H9 (cell line): ENCODE measurements at places on chromosomes 3 and 15.
A peak's percentile ranks its signal among the peaks of the same experiment; 100 is the strongest.

GRCh38 chr3:123790254-123791072, 93.7 kb downstream of the MYLK start:
- DNase-seq = no peak

DNA sequence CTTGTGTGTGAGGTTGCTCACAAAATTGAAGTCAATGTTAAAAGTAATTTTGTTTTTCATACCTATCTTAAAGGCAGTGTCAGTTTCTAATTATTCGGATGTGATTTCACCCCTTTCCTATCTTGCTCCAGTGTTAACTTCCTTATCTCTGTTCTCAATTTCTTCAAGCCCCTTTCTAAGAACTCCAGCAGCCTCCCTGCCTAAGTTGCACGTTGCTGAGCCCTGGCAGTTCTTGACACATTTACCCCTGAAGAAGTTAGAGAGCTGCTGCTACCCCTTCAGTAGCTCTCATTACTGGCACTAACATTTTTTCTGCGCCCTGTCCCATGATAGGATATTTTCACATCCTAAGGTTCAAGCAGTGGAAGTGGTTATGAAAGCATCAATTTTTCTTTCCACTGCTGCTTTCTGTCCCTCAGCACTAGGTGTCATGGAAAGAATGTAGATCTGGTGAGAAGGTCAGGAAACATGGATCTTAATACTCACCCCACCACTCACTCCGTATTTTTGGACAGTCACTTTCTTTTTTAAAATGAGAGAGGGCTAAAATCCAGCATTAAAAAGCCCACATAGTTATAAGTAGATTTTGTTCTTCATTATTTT, 62.9 kb downstream of the OPA1 start:
- no peak for DNase-seq

- DNase-seq = no peak
Observed at GRCh38 chr3:148598619-148599018, 99.1 kb upstream of the AGTR1 start.

DNA sequence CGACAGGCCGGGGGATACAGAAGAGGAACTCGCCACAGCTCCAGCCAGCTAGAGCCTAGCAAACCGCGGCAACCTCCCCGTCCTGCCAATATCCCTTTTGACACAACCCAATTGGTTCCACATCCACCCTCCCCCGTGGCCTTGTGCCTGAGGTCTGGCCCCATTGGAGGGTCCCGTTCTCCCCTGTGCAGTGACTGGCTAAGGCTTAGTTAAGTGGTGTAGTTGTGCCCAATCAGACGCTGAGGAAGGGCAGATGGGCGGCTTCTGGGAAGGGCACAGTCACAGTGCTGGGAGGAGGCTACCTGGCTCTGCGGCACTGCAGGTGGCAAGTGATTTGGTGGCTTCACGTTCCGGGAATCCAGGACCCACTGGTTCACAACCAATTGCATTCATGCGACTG, 78.6 kb downstream of the SNRK start:
- no peak for DNase-seq

- peak; percentile 82 for DNase-seq
Observed at GRCh38 chr3:128095222-128095703, 28.3 kb downstream of the RUVBL1 start.

DNA sequence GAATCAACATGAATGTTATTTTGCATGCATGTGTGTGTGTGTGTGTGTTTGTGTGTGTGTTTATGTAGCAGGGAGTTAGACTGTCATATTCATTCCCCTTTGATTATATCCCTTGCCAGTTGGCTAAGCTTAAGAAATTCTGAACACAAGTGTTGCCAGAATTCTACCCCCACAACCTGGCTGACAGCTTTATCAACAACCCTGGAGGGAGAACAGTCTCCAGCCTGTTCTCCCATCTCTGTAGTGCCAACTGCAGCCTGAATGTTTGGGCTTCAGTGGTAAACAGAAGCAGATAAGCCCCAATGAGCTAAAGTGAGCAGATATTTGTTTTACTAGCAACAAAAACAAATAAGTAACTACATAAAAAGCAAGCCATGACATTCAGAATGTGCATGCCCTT, 162.6 kb upstream of the ABI3BP start:
- DNase-seq = no peak

DNA sequence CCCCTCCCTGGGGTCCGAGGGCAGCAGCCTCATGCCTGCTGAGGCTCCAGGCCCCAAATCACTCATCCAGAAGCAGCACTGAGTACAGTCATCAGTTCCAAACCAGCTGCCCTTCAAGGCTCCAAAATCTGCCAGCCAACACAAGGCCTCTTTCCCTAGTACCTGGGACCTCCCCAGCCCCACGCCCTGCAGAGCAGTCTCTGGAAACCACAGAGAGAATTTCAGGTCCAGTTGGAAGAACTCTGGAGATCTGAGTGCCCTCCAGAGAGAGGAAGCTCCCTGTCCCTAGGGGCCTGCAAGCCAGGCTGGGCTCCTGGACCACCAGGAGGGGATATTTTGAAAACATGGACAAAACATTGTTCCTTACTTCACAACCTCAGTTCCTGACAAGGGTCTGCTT, 26.2 kb downstream of the TKT start:
- no peak for DNase-seq

DNA sequence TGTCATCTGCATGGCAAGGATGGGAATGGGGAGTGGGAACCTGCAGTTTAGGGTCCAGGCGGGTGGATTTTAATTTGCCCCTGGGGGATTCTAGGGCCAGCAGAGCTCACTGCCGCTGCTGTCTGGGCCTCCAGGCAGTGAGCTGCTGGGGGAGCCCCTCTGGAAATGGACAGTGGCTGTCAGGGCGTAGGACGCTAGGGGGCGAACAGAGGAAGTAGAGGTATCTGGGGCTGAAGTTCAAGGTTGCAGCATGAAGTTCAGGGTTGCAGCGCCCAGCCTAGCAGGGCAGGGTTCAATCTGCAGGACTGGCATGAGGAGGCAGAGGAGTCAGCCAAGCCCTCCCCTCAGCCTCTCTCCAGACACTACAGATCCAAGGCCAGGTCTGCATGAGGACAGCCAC, 49.5 kb downstream of the APBA2 start:
- peak; percentile 74 for DNase-seq

DNA sequence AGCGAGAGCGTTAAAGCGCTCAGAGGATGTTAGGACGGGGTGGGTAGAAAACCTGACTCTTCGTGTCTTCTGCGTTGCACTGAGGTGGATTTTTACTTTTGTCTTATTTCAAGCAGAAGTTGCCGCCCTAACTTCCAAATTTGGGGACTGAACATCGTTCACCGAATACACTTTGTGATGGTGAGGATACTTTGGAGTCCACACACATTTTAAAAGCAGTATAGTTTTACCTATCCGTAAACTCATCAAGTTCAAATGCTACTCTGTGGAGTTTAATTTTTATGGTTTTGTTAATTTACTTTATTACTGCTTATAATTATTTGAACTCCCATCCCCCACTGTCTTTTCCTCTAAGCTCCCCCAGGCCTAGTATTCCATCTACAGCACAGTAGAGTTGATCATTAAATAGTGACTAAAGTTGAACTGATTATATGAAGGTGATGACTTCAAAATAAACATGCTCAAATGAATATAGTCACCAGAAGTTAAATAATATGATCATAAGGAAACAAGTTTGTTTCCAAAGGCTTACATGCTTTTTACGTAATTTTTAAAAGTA, 617 bp upstream of the EOGT start:
- no peak for DNase-seq

GRCh38 chr3:119401503-119402440, 61.6 kb downstream of the TMEM39A start:
- DNase-seq = peak; percentile 39

GRCh38 chr3:115552007-115552406, 71.3 kb upstream of the GAP43 start:
- no peak for DNase-seq

DNA sequence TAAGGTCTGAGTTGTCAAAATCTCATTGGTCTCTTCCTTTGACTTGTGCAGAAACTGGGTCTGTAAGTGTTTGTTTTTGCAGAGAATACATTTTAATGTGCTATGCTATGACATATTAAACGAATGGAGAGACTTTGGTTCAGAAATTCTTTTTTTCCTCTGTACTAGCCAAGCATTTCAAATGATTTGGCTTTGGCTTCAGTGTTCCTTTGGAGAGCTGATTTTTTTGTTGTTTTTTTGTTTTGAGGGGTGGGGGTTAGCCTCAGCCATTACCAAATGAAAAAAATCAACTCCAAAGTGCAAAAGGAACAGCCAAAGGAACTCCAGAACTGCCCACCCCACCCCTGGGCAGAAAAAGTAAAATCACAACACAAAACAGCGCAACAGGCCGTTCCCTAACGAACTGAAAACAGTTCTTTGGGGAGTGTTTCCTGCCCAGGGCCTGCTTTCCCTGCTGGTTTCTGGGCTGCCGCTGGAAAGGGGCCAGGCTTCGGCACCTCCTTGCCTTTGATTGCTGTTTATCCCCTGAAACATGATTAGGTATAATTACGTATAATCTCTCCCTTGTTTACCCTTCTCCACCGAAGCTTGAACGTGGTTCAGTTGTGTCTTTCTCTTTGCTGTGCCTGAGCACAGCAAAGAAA, 57.6 kb upstream of the NEO1 start:
- no peak for DNase-seq

GRCh38 chr15:43246261-43246774, 20.4 kb downstream of the TGM5 start:
- DNase-seq = no peak

GRCh38 chr15:99361545-99362185, 110.4 kb downstream of the LRRC28 start:
- DNase-seq = no peak

DNA sequence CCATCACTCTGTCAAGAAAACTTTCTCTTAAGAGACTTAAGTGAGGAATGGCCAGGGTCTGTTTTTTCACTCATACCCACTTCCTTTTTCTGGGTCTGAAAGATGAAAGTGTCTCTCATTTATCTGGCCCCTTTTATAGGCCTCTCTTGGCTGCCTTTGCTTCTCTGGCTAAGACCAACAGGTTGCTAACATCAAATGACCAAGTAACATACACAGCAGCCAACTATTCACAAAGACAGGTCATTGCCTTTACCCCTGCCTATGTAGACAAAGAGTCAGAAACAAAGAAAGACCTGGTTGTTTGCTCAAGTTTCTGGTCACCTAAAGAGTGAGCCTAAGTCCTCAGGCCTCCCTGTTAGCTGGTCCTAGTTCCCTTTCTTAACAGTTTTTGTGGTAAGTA, 24.0 kb upstream of the CSTA start:
- no peak for DNase-seq

DNA sequence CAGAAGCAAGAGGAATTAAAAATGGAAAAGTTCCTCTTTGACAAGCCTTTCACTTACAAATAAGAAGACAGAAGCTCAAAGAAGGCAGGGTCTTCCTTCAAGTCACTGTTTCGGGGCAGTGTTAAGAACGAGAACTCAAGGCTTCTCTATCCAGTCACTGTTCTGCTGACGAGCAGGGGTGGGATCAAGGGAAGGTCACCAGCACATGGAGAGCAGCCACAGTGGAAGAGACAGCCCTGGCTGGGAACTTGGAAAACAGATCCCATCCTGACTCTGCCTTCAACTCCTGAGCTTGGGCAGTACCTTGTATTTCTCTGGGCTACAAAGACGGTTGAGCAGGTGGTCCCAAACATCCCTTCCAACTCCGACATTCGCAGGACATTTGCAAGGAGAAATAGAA, 111.5 kb upstream of the LPP start:
- DNase-seq = no peak

DNA sequence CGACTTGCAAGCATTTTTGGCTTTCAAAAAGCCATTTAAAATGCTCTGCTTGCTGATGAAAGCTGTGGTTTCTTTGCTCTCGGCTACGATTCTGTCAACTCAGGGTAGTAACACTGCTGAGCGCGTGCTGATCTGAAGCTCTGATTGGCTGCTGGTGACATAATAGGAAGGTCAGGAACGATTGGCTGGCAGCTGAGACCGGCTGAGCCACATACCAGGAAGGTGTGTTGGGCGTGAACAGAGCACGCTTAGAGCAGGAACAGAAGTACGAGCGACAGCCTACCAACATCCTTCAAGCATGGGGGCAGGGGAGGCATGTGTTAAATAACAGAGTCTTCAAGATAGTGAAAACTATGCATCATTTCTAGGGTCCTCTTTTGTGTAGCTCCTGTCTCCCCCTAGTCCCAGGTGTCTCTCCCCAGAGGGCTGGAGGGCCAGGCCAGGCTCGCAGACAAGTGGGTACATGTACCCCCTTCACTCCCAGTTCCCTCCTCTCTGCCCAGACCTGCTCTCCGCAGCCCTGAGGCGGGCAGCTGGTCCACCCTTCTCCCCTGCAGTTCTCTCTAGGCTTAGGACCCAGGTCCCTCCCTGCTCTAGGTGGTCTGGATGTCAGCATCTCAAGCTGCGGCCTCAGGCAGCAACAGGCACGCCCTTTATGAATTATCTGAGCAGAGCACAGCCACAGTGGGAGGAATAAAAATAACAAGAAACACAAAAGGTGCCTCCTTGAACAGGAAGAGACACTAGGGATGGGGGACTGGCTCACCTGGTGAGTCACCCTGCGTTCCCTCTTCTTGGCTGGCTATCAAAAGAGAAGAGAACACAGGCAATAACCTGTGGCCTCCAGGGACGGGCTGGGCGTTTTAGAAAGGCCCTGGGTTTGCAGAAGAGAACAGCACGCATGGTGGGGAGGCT, 76.0 kb downstream of the TAMM41 start:
- DNase-seq = peak; percentile 95

DNA sequence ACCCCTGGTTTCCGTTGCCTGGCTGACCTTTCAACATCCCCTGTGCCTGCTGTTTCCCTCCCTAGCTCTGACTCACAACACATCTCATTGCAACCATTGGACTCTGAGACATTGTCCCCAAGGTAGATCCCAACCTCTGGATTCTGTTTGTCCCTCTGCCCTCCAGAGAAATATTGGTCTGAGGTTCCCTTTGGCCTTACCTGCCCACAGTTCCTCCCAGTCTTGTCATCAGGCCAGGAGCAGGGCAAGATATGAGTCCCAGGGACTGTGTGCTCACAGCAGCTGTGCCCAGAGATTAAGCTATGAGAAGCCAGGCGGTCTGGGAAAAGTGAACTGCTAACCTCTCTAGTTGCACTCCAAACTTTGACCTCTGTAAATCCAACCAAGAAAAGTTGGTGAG, 168.2 kb upstream of the NR2F2 start:
- DNase-seq = no peak
